ENCODE measurements at places on chromosomes 13 and 19.
A peak's percentile ranks its signal among the peaks of the same experiment; 100 is the strongest.

- DNase-seq, result peak; percentile 63
Measured at GRCh38 chr19:9936326-9937000, at the start of gene OLFM2. TSS of gene OLFM2 (minus strand) at chr19:9936515. CDS start at chr19:9936366, 149 bp downstream.

GRCh38 chr13:77239312-77239711 is 87.6 kb downstream of the MYCBP2 start:
- DNase-seq, result no peak

- DNase-seq, result no peak
Measured at GRCh38 chr13:64007339-64007738, 2591.7 kb upstream of the PCDH20 start.

GRCh38 chr19:51821456-51821855 is 26.5 kb downstream of the FPR3 start:
- no peak for DNase-seq

GRCh38 chr13:49985129-49985528 is 11.7 kb upstream of the TRIM13 start:
- DNase-seq, result no peak

GRCh38 chr13:27508802-27509201 is 58.4 kb upstream of the MTIF3 start:
- DNase-seq, result no peak

DNA sequence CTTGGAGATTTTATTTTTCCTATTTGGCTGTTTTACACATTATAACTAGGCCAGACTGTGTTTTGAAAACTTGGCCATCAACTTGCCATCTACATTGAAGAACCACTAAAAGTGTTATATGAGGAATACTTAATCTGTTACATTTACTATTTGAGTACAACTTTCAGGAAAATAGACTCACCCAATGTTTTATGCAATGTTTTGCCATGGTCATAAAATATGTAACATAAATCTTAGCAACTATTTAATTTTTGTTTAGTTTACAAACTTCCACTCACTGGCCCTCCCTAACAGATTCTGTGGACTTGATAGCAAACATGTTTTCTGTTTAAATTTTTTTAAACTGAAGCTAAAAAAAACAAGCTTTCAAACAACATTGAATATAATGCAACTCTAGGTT is 23.7 kb upstream of the TRPC4 start:
- no peak for DNase-seq

GRCh38 chr13:24614306-24615080 is 65.7 kb upstream of the ATP12A start:
- no peak for DNase-seq

DNA sequence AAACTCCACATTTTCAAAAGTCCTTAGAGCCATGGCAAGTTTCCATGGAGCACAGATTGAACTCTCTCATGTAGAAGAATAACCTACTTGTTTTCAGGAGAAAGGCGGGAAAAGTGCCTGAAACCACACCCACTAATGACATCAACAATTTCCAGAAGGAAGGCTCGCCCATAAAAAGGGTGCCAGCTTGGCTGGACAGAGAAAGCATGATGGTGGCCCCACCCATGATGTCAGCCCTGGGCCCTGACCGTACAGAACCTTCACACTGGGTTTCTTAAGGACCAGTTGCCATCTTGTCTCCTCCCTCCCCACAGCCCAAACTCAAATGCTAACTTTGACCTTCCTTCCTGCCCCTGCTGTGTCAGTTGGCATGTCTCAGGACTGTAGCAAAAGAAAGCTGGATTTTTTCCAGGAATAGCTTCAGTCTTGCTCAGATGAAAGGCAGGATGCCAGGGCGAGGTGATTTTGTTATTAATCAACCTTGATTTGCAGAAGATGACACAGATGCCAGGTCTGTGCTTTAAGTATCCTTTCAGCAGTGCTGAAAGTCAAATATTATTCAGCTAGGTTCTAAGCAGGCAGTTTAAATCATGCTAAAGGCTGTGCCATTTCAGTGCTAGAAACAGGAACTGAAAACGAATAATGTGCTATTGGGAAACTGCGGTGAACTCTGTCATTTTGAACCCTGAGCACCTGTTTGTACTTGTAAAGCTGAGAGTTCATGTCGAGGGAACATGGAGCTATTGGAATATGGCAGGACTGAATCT is 89.5 kb upstream of the RFC3 start:
- peak; percentile 27 for DNase-seq

- DNase-seq, result no peak
Measured at GRCh38 chr19:56900573-56901097, 60.1 kb upstream of the PEG3 start.

- no peak for DNase-seq
Measured at GRCh38 chr19:36201684-36202083, 12.8 kb downstream of the ZNF565 start.

- DNase-seq, result no peak
Measured at GRCh38 chr19:12804051-12804450, 2.2 kb downstream of the THSD8 start.

GRCh38 chr19:3201072-3201700 is 15.5 kb downstream of the NCLN start:
- no peak for DNase-seq

DNA sequence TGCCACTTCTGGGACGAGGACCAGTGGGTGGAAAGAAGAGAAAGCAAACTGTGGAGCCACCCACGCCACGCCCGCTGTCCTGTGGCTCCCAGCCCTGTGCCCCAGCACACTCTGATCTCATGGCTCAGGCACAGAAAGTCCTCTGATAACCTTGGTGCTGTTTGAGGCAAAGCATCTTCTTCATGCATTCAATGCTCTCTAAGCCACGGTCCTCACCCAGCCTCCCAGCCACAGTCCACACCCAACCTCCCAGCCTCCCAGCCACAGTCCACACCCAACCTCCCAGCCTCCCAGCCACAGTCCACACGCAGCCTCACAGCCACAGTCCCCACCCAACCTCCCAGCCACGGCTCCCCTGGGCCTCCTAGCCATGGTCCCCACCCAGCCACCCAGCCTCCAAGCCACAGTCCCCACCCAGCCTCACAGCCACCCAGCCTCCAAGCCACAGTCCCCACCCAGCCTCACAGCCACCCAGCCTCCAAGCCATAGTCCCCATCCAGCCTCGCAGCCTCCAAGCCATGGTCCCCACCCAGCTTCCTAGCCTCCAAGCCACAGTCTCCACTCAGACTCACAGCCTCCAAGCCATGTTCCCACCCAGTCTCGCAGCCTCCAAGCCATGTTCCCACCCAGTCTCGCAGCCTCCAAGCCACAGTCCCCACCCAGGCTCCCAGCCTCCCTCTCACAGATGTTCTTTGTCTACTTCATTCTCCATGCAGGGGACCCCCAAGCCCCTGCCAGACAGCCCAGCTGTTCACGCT is 74.9 kb downstream of the SOX1 start:
- DNase-seq, result no peak

- DNase-seq, result no peak
Measured at GRCh38 chr19:31629579-31630363, 280.5 kb upstream of the TSHZ3 start.

GRCh38 chr13:52452470-52452869 is 2.0 kb upstream of the VPS36 start:
- DNase-seq, result no peak

DNA sequence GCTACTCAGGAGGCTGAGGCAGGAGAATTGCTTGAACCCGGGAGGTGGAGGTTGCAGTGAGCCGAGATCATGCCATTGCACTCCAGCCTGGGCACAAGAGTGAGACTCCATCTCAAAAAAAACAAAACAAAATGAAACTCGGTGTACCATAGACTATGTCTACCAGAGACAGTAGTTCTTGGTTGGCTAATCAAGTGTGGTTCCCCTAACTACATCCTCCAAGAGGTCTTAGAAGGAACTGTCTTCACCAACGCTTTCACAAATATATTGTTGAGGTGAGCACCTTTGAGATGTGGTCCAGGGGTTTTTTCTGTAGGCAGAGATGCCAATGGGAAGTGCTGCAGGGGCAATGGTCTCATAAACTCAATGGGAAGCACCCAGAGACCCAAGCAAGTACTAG is 48.0 kb downstream of the RFC3 start:
- peak; percentile 17 for DNase-seq

DNA sequence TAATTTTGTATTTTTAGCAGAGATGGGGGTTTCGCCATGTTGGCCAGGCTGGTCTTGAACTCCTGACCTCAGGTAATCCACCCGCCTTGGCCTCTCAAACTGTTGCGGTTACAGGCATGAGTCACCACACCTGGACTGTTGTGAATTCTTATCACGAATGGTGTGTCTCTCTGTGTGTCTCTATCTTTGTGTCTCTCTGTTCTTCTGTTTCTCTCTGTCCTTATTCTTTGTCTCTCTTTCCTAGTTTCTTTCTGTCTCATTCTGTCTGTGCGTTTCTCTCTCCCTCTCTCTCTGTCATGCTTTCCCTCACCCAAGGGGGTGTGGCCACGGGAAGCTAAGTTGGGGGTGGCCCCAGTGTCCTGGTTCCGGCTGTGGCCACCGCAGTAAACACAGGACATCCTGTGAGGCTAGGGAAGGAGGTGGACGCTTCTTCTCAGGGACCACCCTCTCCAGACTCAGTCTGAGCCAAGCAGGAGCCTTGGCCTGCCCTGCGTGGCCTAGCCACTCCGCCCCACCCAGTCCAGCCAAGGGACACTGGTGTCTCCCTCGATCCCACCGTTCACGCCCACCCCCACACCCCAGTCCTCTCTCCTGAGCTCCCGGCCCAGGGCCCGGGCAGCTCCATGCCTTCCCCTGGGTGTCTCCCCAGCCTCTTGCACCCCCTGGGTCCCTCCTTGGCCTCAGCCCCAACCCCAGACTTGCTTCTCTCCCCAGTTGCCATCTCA is 3.9 kb upstream of the PRX start:
- DNase-seq, result peak; percentile 52

- no peak for DNase-seq
Measured at GRCh38 chr13:67466569-67466968, 236.4 kb upstream of the PCDH9 start.

DNA sequence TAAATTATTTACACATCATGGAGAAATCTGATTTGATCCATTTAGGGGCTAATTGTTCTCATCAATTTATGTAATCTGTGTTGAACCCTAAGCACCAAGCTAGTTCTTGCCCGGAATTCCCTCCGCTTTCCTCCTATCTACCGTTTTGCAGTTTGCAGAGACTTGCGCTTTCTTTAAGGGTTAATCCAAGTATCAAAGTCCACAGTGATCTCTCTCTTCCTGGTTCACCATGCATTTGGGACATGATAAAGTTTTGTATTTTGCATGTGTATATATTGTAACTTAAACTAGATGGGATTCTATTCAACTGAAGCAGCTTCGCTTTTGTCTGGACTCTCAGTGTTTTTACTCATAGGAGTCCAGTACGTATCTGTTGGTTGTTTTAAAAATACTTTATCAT is 13.8 kb upstream of the KLF5 start:
- DNase-seq, result no peak

GRCh38 chr13:27269114-27269665 is 1.4 kb upstream of the RASL11A start:
- no peak for DNase-seq

DNA sequence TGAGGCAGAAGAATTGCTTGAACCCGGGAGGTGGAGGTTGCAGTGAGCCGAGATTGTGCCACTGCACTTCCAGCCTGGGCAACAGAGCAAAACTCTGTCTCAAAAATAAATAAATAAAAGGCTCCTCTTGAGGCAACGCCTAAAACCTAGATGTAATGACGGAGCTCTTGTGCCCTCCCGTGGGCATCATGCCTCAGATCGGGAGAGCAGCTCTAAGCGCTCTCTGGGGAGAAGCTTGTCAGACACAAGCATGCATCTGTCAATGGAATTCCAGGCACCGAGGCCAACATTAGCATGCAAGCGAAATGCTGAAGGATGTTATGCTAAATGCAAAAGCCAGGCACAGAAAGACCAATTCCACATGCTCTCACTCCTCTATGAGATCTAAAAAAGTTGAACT is 45.6 kb upstream of the MRI1 start:
- no peak for DNase-seq

GRCh38 chr13:31827707-31828106 is 88.4 kb downstream of the RXFP2 start:
- no peak for DNase-seq

DNA sequence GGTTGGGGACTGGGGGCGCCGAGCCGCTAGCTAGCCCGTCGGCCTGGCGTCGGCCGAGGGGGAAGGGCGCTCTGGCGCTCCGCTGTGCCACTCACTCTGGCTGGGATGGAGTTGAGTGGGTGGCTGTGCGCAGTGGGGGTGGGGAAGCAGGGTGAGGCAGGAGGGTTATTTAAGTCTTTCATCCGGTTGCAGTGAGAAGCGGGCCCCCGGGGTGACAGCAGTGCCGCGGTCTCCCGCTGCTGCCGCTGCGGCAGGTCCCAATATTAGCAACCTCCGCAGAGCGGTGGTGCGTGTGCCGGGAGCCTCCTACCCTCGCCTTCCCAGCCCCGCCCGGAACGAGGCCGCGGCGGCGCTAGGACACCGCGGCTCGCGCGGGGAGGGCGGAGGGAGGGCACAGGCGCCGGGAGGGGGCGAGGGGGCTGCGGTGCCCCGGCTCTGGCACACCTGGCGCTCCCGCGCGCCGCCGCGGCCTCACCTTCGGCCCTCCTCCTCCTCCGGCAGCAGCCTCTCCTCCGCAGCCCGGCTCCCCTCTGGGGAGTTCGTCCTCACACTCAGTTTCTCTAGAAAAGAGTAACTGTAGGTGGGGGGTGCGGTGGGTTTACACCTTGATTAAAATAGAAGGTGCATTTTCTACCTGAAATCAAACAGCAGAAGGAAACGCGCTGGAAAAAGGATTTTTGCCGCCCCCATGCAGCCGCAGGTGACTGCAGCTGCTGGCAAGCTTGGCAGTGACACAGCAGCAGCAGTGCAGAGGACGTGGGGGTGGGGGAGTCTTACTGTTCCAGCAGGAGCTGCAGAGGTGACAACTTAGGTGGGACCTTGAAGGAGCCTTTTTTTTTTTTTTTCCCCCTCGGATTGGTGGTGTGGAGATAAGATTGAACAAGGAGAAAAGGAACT is 4.5 kb downstream of the FGF9 start:
- peak; percentile 43 for DNase-seq

- DNase-seq, result no peak
Measured at GRCh38 chr19:5897189-5897969, 6.2 kb downstream of the NDUFA11 start.

DNA sequence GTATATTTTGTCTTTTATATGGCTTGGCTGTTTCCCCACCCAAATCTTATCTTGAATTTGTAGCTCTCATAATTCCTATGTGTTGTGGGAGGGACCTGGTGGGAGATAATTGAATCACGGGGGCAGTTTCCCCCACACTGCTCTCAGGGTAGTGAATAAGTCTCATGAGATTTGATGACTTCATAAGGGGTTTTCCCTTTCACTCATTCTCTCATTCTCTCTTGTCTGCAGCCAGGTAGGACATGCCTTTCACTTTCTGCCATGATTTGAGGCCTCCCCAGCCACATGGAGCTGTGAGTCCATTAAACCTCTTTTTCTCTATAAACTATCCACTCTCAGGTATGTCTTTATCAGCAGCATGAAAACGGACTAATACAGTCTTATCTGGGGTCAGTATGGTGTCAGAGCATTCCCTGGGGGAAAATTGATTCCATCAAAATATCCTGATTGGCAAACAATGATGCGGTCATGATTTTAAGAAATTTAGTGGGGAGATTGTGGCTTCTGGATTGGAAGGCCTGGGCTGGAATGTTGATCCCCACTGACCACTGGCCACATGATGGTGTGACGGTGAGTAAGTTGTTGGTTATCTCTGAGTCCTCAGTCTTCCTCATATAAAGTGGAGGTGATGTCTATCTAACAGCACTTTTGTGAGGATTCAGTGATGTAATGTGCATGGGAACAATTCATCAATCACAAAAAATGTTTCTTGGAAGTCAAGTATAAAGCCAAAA is 27.5 kb upstream of the ANKRD10 start:
- DNase-seq, result no peak
